ENCODE measurements at places on chromosomes 13 and 19. TPM values are rescaled to one million over a fixed set of nuclear protein-coding genes. Genes with fewer than 3 reads are reported as not detected.

Gene SLC25A23
- 33.9 TPM for total RNA-seq

- peak; percentile 59 for DNase-seq
Observed at GRCh38 chr19:18415178-18415867, 3.9 kb upstream of the SSBP4 start.

DNA sequence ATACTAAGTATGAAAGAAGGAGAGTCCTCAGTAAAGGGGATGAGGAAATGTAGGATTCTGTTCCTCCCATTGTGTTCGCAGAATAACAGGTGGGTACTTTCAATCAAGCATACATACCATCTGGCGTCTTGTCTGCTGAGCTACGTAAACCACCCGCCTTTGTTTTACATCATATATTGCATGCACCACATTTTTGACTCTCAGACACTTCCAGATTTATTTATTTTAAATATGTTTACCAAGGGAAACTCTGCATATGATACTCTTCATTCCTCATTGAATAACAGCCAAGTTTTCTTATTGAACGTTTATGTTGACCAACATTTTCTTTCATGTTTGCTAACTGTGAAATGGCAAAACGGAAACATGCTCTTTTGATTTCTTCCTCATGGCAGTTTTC, 174.1 kb downstream of the FGF14 start:
- DNase-seq: peak; percentile 60

DNA sequence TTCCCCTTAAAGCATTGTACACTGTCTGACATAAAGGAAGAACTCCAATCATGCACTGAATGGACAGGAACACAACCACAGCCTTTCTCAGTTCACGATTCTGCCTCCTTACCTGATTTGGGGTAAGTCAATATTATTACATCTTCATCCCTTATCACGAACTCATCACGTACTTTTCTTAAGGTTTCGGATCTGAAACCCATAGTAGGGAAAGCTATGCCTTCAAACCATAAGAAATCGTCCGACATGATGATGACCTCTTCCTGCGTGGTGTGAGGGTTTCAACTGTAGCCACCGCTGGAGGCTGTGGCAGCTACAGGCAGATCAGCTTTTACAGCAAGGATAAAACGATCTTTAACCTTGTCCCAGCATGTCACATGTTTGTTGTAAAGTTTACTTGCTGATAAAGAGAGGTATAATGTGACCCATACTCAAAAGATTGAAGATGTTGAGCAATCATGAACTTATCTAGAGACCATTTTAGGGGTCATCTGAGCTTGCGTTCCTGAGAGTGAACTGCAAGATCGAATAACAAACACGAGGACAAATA, at the start of gene SULT2A1:
Gene SULT2A1 (minus strand): TSS at position 306 of the 550 bp plus-strand sequence. CDS start 58 bp downstream, at position 248.
- no peak for DNase-seq
